ENCODE measurements at places on chromosomes 7 and 10. TPM values are rescaled to one million over a fixed set of nuclear protein-coding genes. Genes with fewer than 3 reads are reported as not detected.

The GNG11 gene
- 90.1 TPM for total RNA-seq

The ADARB2 gene
- 0.11 TPM for total RNA-seq

The MALRD1 gene
- not detected for total RNA-seq

The SLC35G1 gene
- total RNA-seq: 6.4 TPM

The SAP25 gene
- total RNA-seq: not detected

The TASOR2 gene
- total RNA-seq: 56.6 TPM

The NEURL1 gene
- total RNA-seq: not detected

The GPR15LG gene
- not detected for total RNA-seq

The CXCL12 gene
- total RNA-seq: 0.29 TPM

DNA sequence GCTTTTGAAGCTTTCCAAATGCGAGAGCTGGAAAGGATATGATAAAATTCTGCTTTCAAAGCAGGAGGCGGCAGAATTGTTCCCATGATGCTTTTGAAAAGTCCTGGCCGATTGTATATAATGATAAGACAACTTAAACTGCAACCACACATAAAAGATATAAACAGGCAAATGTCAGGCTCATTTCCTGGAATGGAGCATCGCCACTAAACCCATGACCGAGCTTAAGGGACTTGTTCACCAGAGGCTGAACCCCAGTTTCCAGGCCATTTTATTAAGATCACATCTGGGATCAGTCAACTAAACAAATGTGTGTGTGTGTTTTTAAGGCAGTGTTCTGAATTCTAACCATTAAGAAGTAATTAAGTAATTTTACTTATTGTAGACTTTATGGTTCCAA, 131.6 kb downstream of the ITGA8 start:
- no peak for DNase-seq

DNA sequence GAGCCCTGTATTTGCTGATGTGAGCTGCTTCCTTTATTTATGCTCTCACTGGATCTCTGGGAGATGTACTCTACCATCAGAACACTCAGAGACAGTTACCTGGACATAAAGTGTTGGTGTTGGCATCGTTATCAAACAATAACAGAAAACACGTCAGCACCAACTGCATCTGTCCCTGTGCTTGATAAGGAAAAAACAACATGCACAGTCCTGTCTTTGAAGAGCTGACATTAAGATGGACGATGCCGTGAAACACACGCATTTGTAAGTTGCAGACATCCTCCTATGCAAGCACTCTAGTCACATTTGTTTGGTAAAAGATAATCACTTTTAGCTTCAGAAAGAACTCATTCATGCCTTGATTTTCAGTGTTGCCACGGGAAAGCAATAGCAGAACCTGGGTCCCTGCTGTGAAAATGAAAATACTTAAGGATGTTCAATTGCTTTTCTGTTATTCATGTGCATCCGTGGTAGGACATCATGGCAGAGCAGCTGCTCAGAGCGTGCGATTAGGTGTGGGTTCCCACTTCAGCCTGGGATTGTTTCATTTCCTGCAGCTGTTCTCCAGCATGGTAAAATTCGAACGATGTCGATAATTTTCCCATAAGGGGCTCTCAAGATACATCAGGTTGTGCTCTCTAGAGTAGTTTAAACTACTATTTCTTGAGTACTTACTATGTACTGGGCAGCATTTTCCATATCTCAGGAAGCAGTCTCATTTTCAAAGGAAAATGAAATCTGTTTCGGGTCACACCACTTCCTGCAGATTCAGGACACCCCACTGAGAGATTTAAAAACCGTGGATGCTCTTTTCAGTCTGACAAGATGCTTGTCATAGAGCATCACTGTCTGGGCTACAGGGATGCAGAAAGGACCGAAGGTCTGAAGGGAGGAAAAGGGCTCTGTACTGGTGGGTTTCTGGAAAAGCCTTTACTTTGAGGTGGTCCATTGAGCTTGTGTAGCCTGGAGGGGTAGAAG, 248.7 kb downstream of the CAMK1D start:
- peak; percentile 43 for DNase-seq

GRCh38 chr10:24027107-24027506, 181.8 kb upstream of the KIAA1217 start:
- DNase-seq: no peak

GRCh38 chr10:133012573-133013359, 70.4 kb upstream of the CFAP46 start:
- no peak for DNase-seq

GRCh38 chr7:159025161-159025779, 119.4 kb downstream of the VIPR2 start:
- no peak for DNase-seq

- DNase-seq: peak; percentile 78
Observed at GRCh38 chr10:13939391-13939790, 352.6 kb downstream of the PRPF18 start.

GRCh38 chr10:119268871-119269506, 61.6 kb downstream of the GRK5 start:
- DNase-seq: no peak

- DNase-seq: peak; percentile 58
Observed at GRCh38 chr7:15889507-15889906, 203.0 kb upstream of the MEOX2 start.

- DNase-seq: no peak
Observed at GRCh38 chr10:125159486-125159931, 854 bp downstream of the CTBP2 start.

DNA sequence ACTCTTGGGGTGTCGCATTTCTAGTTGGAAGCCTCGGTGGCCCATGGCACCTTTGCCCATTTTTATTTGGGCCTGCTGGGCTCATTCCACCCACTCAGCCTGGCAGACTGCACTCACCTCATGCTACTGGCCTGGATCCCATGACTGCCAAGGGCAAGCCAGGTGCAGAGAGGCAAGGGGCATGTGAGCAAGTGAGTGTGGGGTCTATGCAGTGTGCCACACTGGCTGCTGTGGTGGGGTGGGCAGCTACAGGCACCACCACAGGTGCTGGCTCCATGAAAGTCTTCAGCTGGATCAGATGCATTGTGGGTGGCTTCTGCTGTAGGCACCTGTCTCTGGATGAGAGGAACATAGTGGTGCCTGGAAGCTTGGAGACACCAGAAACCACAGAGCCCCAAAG, 220.8 kb downstream of the POLR1F start:
- no peak for DNase-seq

- peak; percentile 59 for DNase-seq
Observed at GRCh38 chr7:121002757-121003200, 14.3 kb downstream of the CPED1 start.

GRCh38 chr7:76016191-76016947, 22.0 kb upstream of the TMEM120A start:
- no peak for DNase-seq

GRCh38 chr7:2237109-2237602, 4.4 kb upstream of the MAD1L1 start:
- DNase-seq: no peak

DNA sequence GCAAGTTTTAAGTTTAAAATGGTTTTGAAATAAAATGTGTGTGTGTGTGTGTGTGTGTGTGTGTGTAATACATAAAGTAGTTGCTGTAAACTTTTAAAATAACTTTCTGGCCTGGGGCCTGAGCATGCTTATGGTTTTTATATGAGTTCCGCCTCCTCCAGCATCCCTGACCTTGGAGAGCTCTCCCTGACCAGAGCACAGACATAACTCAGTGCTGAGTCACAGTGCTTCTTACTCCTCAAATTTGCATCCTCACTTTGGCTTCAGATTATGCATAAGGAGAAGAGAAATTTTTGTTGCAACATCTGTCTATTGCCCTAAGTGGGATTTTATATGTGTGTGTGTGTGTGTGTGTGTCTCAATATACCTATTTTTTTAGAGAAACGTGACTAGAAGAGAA, 200.8 kb downstream of the ELMO1 start:
- DNase-seq: no peak

- no peak for DNase-seq
Observed at GRCh38 chr7:140607441-140607989, 33.1 kb downstream of the DENND2A start.

DNA sequence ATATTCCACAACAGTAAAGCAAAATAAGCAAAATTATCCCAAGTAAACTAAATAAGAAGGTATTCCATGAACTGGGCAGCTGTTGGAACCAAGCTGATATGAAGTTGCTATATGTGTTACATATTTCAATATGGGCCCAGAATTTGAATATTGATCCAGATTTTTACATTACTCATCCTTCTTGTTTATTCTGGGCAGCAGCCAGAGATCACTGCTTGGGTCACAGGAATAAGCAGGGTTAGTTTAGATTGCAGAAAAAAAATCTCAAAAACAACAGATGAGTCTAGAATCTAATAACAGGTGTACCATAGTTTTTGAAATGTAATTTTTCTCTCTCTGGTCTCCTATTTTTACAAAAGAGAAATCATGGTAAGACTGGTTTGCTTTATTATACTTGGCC, 171.5 kb upstream of the NAMPT start:
- DNase-seq: no peak

DNA sequence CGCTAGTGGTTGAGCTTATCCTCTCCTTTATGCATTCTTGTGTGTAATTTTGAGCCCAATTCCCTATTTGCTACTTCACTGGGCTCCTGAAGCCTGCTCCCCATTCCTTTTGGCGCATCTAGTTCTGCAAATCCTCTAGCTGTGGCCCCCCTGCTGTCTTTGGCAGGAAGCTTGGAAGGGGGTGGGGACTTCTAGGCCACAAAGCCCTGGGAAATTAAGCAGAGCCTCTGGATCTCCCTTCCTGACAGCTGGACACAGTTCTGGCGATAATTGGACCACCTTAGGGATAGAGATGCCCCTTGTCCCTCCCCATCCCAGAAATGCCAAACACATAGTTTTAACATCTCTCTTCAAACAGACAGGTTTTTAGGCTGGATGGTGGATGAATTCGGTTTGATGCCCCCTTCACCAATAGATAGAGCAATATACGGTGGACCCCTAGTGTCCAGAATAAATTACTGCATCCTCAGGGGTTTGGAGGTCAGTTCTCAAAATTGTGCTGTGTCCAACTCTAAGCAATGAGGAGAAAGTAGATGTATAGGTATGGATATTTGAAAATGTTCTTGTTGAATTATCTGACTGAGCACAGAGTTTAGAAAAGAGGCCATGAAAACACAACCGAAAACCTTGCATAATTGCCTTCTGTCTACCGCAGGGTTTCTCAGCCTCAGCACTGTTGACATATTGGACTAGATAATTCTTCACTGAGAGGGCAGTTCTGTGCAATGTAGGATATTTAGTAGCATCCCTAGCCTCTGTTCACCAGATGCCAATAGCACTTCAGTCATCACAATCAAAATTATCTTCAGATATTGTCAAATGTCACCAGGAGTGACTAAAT, 75.5 kb downstream of the PAPSS2 start:
- DNase-seq: peak; percentile 48
